ENCODE measurements at places on chromosomes 5 and 9. TPM values are rescaled to one million over a fixed set of nuclear protein-coding genes. Genes with fewer than 3 reads are reported as not detected.
A peak's percentile ranks its signal among the peaks of the same experiment; 100 is the strongest.

Gene URM1
- 98.8 TPM for total RNA-seq

GRCh38 chr9:114456929-114457328 is 48.3 kb downstream of the WHRN start:
- no peak for DNase-seq

DNA sequence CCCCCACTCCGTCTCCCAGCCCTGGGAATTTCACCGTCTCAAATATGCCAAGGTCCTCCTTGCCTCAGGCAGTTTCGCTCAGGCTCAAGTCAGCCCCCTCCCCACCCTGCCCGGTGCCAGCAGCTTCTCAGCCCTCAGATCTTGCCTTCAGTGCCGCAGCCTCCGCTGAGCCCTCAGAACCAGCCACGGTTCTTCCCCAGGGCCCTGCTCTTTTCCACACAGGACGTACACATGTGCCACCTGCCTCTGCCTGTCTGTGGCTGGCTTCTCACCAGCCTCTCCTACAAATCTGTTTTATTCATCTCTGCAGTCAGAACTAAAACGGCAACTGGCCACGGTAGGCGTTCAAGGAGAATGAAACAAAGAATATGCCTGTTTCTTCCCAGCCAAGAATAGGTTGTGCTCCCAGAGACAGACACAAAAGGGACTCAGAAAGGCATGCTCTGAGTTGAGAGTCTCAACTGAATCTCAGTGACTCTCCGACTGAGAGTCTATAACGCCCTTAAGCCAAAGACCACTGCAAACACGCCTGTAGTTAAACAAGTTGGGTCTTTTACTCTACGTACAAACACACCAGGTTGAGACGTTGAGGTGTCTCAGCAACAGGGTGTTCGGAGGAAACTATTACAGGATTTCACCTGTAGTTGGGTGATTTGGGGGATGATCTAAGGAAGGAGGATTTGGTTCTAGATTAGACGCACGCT is 10.6 kb upstream of the GRIN1 start:
- DNase-seq: no peak

Gene ADCY2
- total RNA-seq: not detected

DNA sequence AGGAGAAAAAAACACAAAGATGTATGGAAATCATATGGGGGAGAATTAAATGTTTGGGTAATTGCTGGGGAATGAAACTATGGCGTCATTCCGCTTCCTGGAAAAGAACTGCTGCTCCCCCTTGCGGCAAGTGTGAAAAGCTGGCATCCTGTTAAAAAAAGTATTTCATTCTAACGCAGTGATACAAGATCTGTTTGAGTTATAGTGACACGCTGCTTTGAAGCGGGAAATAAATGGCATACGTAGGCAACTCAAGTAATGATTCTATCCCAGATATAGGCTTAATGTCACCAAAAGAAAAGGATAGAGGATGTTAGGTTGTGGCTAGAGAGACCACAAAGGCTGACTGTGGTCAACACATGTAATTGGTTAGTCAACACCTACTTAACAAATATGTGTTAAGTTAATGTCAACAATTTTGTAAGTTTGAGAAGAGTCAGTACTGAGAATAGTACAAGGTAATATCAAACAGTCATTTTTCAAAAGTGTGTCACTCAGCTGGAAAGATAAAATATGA is 70.2 kb upstream of the ALDH1A1 start:
- DNase-seq: peak; percentile 13

- DNase-seq: no peak
These were observed 7.3 kb upstream of the ANGPTL2 start for GRCh38 chr9:127129718-127130085.

GRCh38 chr5:167442922-167443321 is 848.5 kb upstream of the WWC1 start:
- peak; percentile 41 for DNase-seq

- DNase-seq: no peak
These were observed 533.4 kb downstream of the PSAT1 start for GRCh38 chr9:78830301-78830700.

DNA sequence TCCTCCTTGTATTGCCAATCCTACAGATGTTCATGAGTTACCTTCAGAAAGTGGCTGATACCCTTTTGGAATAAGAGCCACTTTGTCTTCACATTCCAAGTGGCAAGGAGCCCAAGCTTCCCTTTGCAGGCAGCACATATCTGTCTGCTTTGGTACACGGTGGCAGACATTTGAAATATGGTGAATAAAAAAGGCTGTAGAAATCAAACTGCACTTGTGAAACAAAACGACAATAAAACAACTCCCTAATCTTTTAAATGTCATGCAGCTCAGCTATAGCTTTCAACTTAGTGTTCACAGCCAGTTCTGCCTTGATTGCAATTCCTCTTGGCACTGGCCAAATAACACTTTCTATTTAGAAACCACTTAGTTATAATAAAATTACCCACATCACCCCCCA is 35.0 kb upstream of the DMAC1 start:
- DNase-seq: no peak
